Bronchial epithelial cell (primary cell): ENCODE measurements at places on chromosomes 7 and 10.
A peak's percentile ranks its signal among the peaks of the same experiment; 100 is the strongest.

- DNase-seq, result no peak
Measured at GRCh38 chr10:95257849-95258248, 33.0 kb downstream of the PDLIM1 start.

GRCh38 chr7:55140221-55140940 is 121.6 kb downstream of the EGFR start:
- DNase-seq, result peak; percentile 89

DNA sequence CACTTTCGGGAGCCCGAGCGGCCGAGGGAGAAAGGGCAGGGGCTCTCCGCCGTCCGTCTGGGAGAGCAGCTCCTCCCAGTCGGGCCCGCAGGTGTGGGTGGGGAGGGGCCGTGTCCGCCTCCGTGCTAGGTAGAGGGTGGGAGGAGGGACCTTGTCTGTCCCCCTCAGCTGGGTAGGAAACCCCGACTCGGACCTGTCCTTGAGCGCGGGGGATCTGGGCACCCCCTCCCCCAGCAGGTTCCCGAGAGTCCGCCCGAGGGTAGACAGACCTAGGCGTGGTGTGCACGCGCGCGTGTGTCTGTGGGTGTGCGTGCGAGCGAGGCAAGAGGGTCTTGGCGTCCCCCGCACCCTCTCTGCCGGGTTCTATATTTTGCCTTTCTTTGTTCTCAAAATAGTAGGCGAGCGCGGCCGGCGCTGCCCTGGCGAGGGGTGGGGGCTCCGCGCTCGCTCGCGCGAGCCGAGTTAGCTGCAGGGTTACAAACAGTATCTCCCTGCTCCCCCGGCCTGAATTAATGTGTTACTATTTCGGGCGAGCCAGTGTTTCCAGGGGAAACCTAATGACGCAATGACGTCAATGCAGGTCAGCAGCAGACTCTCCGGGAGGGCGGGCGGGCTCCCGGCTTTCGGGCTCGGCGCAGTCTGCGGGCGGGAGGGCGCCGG is 73.9 kb upstream of the LEP start:
- DNase-seq, result peak; percentile 54

- no peak for DNase-seq
Measured at GRCh38 chr10:68145705-68146104, 36.4 kb downstream of the MYPN start.

GRCh38 chr10:62075414-62075813 is 173.9 kb downstream of the ARID5B start:
- DNase-seq, result no peak

DNA sequence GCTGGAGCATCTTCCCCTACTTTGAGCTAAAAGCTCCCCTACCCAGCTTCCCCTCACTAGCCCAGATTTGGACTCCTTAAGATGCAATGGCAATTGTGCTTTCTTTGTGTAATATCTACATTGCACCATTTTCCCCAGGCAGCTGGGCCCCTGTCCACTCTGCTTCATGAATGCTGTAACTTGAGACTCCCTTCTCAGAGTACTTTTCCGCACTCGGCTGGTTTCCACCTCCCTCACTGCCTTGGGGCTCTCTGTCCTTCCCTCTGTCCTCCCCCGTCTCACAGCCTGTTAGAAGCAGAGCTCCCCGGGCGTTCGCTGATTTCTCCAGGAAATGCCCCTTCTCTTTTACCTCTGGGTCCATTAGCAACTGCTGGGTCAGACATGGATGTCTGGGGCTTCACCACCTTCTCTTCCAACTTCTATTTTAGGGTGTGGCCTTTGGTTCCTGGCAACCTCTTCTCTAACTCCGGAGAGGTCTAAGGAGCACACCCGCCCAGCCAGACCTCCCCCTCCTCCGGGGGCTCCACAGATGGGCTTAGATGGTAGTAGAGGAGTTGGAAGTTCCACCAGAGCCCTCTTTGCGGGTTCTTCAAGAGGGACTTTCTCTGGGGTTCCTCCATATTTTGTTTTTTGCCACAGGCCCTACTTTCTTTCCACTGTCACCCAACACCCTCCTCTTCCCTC is 2.9 kb upstream of the TMEM72 start:
- DNase-seq, result no peak

DNA sequence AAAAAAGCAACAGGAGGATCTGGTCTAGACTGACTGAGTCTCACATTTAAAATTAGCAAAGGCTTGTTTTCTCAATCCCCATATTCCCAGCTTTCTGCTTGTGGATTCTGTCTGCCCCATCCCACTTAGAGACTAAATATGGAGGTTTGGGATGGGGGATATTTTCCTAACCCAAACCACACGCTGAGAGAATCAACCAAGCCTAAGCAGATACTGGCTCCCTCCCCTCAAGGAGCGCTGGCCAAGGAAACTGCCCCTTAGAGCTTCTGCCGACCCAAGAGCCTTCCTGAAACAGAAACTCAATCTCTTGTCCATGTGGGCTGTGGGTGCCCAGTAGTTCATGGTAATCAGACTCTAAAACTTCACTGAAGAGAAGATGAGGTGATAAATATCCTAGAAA is 3.9 kb downstream of the FFAR4 start:
- DNase-seq, result no peak

DNA sequence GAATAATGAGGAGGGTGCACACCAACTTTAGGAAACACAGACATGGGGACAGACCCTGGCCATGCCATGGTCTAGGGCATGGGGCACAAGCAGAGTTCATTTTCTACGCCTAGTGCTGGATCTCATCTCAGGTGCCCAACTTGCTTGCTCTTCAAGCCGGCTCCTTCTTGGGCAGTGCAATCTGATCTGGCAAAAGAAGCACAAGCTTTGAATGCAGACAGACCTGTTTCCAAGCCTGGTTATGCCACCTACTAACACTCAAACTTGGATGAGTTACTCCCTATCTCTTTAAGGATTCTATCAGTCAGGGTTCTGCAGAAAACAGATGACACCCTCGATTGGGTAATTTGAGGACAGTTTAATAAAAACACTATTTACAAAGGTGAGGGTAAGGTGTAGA is 34.9 kb upstream of the WAPL start:
- DNase-seq, result no peak

DNA sequence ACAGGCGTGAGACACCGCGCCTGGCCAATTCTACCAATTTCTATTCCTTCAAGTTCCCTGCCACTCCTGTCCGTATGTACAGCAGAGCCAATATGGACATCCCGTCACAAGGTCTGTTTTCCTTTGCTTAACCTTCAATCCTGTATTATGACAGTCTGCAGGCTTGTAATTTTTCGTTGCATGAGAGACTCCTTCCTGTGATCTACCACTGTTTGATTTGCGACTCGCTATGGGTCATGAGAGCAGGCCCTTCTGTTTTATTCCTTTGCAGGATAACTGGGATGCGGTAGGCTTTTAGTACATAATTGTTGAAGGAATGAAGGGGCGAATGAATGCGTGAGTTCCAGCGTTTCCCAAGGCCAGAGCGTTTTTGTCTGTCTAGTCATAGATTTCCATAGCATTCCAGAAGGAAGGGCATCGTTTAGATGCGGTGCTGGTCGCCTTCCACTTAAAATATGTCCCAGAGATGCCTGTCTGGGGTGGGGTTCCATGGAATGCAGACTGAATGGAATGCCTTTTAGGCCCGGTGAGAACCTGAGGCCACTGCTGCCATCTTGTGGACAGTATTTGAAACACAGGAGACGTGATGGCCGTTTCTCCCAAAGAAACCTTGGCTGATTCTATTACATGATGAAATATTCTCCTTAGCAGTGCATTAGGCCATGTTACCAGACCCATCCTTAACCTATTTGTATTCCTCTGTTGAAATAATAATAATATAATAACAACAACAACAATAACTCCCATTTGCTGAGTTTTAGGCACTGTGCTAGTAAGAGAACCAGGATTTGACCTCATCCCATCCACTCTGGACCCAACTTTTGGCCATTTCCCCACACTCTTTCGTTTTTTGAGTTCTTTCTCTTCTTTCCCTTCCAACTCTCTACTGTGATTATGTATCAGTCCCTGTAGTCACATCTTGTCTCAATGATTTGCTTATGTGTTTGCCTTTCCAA is 193.2 kb downstream of the MYOF start:
- peak; percentile 75 for DNase-seq

- DNase-seq, result no peak
Measured at GRCh38 chr10:74969093-74969492, 142.4 kb upstream of the SAMD8 start.

DNA sequence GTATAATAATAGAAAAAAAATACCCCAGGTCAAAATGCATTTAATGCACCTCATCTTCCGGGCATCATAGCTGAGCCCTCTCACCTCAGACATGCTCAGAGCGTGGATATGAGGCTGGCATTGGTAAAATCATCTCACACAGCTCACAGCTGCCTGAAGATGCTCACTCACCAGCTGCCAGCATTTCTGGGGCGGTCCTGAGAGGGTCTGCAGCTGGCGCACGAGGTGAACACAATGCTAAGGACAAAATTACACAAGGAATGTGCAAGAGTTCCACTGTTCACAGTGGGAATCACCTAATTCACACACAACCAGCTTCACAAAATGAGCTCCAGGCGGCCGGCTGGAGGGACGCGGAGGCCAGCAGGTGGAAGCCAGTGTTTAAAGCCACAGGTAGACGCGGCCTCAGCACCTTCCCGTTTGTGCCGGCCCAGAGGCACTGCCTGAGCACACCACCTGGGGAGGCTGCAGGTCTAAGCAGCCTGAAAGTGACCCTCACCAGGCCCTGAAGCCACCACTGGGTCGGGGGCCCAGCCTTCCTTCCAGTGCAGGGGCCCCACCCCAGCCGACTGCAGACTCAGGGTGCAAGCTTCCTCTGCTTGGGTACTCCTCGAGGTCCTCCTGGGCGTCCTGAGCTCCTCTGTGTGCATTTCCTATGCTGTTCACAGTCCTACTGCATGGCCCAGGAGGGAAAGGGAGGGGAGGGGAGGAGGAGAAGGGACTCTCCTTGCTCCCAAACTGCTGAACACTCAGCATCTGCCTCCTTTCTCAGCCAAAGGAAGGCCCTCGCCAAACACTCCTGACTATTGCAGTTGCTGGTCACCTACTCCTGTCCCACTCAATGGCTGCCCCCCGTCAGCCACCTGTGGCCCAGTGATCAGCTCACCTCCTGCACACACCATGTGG is 61.2 kb upstream of the FAM20C start:
- no peak for DNase-seq

- peak; percentile 96 for DNase-seq
Measured at GRCh38 chr7:106460792-106461254, 176.0 kb upstream of the NAMPT start.

DNA sequence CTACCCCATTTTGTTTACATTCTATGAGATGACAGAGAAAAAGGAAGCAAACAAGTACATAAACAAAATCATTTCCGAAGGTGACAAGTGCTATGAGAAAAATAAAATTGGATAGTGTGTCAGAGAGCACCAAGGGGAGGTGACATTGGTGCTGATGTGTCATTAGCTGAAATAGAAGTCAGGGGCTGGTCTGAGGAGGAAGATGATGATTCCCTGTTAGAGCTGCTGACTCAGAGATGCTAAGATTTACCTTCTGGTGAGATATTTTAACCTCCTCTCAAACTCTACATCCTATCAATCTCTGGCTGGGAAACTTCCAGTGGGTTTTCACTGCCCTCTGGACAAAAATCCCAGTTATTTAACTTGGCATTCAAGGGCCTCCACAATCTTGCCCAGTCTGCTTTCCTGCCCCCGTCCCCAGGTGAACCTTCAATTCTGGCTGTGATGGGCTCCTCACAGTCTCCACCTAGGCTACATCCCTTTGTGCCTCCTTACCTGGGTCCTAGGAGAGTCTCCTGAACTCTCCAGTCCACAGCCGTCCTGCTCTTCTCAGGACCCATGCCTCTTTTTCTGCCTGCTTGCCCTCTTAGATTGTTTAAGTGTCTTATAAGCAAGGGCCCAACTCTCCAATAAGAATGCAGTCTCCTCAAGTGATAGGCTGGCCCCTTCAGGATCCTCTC is 26.6 kb downstream of the DUSP5 start:
- no peak for DNase-seq

- DNase-seq, result no peak
Measured at GRCh38 chr7:22833957-22834356, 11.3 kb upstream of the TOMM7 start.
